ENCODE measurements at places on chromosomes 6 and 20.

DNA sequence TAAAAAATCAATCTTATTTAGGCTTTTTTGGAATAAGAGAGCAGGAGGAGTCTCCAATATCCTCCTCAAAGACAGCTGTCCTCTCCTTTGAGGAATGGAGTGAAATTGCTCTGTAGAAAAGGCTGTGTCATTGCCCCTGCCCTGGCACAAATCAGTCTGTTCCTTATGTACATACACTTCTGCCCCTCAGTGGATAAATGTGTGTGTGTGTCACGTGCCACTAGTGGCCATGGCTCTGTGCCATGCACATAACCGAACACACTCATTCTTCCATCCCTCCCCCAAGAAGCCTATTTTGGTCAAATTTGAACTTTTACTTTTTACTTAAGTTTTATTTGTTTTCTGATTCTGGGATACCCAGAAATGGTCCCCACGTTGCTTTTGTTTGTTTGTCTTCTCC is 49.2 kb downstream of the ANKS1A start:
- DNase-seq: no peak

DNA sequence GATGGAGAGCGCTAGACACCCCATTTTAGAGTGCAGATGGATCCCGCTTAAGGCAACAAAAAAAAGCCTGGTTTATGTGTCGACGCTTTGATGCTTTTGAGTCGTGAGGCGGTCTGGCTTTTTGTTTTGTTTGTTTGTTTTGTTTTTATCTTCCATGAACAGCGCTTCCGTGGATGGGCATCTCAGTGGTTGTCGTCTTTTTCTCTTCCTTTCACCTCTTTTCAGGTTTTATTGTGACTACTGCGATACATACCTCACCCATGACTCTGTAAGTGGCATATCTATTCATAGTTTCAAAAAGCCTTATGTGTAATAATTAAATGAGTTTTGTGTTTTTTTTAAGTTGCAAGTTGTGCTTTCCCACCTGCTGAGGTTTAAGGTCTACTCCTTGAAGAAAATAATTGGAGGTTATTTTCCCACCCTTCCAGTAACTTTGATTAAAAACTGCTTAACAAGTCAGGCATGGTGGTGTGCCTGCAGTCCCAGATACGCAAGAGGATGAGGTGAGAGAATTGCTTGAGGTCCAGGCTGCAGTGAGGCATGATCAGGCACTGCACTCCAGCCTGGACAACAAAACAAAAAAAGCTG is 476 bp downstream of the SNRPC start:
- no peak for DNase-seq

DNA sequence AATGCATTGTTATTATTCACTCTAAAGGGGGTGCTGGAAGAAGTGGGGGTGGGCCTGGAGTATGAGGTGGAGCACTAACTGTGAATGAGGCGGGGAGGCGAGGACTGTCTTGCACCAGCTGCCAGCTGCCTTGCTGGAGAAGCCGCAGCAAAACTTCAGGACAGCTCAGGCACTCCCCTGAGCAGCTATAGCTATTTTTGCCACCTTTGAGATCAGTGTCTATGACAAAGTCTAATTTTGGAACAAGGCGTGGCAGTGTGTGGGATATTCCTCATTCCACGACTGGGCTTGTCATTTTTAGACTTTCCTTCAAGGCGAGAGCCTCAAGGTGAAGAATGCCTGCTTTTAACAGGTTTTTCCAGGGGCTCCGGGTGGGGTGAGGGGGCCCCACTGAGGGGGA is 143.8 kb downstream of the DOK5 start:
- DNase-seq: no peak

- DNase-seq: no peak
Observed at GRCh38 chr6:74283532-74283931, 587.5 kb downstream of the CD109 start.

DNA sequence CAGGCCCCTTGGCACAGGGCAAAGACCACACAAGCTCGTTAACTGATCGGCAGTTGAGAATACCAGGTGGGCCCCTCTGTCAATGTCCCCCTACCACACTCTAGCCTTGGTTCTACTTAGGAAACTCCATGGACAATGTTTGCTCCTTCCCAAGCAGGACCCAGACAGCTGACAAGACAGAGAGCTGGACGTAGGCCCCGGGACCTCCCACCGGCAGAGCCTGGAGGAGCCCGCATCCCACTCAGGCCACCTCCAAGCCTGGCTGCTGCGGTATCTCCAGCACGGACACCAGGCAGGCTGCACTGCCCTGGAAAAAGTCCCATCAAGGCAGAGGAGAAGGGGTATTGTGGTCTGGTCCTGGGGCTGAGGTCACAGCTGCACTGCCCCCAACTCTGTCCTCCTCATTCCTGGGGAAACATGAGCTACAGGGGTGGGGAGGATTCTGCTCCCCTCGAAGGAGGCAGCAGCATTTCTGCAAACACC is 6.2 kb upstream of the GRM4 start:
- no peak for DNase-seq

DNA sequence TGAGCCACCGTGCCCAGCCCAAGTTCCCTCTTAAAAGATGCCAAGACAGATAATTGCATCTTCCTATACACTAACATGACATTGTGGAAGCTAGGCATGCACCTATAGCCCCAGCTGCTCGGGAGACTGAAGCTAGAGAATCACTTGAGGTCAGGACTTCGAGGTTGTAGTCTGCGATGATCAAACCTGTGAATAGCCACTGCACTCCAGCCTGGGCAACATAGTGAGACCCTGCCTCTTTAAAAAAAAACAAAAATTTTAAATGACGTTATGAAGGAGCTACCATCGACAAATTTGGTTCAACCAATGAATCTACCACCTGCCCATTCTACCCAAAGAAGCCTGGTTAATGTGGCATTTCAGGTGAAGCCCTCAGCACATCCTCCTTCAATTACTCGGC is 80.7 kb downstream of the TBC1D7 start:
- DNase-seq: no peak

- no peak for DNase-seq
Observed at GRCh38 chr6:163984124-163984936, 569.8 kb downstream of the QKI start.

DNA sequence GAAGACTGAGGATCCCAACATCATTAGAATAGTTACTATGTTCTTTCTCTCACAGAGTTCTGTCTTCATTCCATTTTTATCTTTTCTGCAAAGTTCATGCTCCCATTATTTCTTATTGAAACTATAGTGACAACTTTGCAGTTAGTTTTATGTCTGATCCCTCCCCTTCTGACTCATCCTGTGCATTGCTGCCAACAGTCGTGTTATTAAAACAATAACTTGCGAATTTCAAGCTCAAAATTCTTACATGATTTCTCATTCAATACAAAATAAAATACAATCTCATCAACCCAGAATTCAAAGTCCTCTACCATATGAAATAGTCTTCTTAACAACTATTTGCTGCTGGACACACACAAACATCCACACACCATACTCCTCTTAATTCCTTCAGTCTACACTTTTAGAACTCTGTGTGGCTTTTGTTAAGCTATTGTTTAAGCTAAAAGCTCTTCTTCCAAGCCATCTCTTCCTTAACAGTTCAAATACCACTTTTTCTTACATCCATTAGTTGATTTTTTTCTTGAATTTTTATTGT is 261.4 kb upstream of the IRAK1BP1 start:
- DNase-seq: no peak

DNA sequence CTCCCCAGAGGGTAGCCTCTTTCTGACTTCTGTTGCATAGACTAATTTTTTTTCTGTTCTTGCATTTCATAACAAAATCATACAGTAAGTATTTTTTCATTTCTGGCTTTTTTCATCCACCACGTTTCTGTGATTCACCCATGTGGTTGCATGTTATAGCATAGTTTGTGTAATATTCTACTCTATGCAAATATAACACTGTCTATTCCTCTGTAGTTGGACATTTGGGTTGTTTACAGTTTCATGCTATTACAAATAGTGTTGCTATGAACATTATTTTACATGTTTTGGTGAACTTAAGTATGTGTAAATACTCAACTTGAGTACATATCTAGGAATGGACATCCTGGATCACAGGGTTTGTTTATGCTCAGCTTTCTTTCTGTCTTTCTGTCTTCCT is 187.2 kb upstream of the KCNG1 start:
- DNase-seq: no peak

DNA sequence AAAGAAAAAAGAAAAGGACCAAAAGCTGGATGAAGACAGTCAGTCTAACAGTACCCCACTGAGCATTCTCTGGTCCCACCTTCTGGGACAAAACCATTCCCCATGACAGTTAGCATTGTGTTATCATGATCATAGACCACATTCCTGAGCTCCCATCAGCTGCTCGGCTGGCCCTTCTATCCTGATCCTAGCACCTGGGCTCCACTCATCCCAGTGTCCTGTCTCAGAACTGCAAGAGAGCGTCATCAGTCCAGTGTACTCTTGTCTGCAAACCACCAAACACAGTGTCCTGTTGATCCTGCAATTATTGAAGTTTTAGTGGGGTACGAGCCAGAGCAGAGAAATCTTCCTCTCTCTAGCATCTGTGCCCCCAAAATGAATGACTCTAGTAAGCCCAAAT is 16.0 kb upstream of the TAAR1 start:
- no peak for DNase-seq

- DNase-seq: no peak
Observed at GRCh38 chr20:64159286-64159680, 5.0 kb upstream of the MYT1 start.

DNA sequence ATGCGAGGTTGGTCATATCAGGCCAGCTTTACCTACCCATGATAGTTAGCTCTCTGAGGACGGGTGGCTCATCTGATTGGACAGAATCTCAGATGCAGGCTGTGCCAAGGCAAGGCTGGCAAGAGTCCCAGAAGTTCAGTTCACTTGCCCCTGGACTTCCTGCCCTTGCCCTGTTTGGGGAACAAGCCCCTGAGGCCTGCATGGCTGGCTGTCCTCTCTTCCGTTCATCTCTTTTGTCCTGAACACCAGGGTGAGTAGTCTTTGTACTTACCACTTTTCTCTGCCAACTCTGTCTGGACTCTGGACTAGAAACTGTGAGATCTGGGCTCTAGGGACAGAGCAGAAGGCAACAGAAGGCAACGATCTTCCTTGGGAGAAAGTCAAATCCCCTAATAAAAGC is 769.9 kb downstream of the QKI start:
- DNase-seq: no peak

DNA sequence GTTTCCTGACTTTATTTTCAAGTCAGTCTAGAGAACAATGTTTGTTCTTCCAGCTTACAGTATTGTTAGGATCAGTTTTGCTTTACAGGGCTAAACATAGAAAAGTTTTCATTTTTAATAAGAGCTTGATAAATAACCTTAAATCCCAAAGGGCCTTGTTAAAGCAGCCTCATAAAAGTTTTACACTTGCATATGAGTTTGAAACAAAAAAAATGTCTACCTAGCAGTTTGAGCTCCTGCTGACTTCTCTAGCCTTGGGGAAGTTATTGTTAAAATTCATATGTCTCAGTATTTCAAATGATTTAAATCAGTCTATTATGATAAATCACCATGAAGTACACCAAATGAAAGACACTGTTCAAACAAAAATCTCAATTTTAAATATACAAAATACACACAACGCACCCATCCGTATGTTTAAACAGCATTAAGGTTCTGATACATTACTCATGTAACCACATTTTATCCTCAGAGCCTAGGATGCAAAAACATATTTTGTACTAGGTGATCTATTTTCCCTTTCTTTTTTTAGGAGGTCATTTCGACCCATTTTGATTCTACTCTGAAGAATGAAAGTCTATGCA is 87.2 kb downstream of the UBE3D start:
- no peak for DNase-seq

- DNase-seq: no peak
Observed at GRCh38 chr6:119961450-119961849, 611.9 kb upstream of the MAN1A1 start.

GRCh38 chr6:109306733-109307132 is 75.5 kb downstream of the CD164 start:
- DNase-seq: no peak

- DNase-seq: no peak
Observed at GRCh38 chr6:169117663-169118062, 136.0 kb downstream of the THBS2 start.

- DNase-seq: no peak
Observed at GRCh38 chr6:122726649-122727048, 52.9 kb upstream of the FABP7 start.

DNA sequence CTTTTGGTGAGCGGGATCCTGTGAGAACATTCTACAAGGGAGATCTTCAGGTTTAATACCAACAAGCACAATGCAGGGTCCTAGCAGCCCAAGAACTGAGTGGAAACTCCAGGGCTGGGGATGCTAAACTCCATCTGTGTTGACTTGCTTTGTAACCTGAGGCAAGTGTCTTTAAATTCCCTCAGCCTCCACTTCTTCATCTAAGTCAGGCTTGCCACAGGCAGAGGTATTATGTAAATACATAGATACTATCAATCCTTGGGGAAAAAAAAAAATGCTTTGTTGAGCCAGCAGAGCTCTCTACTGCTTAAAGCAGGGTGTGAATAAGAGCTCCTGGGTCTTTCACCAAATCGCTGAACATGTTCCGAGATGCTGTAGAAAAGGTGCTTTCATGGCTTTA is 114.2 kb upstream of the PHACTR1 start:
- no peak for DNase-seq

- no peak for DNase-seq
Observed at GRCh38 chr20:48824830-48825565, 2.8 kb downstream of the PREX1 start.

DNA sequence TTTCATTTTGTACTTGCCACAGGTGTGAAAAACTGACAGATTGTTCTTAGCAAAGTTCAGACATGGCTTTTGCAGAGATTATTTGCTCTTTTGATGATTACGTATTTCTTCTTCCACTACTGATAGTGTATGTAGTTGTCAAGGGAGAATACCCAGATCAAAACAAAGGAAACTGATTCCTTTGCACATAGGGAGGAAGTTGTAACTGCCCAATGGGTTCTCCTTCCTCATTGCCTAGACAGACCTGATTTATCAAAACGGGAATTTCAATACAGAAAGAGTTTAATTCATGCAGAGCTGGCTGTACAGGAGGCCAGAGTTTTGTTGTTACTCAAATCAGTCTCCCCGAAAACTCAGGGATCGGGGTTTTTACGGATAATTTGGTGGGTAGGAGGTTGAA is 214.7 kb downstream of the BCAS1 start:
- DNase-seq: no peak

DNA sequence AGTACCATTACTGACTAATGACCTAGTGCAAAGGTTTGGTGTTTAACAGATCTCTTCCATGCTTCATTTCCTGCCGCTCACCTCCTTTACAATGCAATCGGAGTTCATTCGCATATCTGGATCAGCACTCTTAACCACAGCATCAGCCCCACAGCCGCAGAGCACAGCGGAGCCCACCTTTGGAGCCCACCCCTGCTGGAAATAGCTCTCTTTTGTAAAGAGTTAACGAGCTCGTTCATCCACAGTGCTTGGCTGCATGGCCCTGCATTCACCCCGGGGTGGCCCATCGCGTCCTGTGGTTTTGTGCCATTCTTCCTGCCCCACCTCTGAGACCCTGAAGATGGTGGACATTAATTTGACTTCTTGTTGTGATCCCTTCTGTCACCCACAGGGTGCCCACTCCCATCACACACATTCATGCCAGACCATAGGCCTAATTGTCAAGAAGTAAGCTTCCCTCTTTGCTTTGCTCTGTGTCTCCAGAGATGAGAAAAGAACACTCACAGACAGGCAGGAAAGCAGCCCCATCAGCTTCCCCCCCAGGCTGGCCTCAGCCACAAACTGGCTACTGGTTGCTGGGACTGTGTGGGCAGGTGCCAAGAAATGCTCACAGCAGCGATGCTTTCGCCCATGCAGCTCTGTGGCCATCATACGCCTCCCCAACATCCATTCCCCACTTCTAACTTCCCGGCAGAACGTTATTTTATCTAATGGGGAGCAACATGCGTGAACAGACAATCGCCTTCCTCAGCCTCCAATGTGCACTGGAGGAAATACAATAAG is 167.0 kb downstream of the LRFN2 start:
- no peak for DNase-seq
